H9 (cell line): ENCODE measurements at places on chromosomes 2 and 18. TPM values are rescaled to one million over a fixed set of nuclear protein-coding genes. Genes with fewer than 3 reads are reported as not detected.

The CDH20 gene
- total RNA-seq: not detected in 2 replicates

DNA sequence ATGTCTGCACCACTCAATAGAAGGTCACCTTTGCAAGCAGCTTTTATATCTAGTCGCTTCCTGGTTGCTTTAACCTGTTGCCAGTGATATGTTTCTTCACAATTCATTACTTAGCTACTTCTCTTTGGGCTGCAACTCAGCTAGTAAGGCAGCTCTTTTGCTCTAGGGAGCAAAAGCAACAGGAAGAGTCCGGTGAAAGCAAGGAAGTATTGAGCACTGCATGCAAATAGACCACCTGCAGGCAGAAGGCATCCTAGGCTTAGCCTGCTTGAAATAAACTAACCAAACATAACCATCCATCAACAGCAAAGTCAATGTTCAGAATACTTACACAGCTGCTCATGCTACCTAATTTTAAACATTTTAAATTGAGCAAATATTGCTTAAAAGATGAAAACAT lies 529.2 kb upstream of the LINC00305 start:
- peaks cover 5% of the 10 kb centered on the region; the same call in 1 of the 2 replicates for H3K36me3 ChIP-seq
- no peaks in the 10 kb centered on the region for H3K27me3 ChIP-seq
- peak; percentile 35 for DNase-seq
- no peaks in the 10 kb centered on the region; the same call in 1 of the 2 replicates for H3K4me1 ChIP-seq
- H3K4me3 ChIP-seq: no peak overlapping the region

- no peaks in the 10 kb centered on the region for H3K27me3 ChIP-seq
- H3K4me1 ChIP-seq: peaks cover 4% of the 10 kb centered on the region; the same call in 1 of the 2 replicates
- H3K27ac ChIP-seq: no peak overlapping the region
- H3K4me3 ChIP-seq: no peak overlapping the region
Measured at GRCh38 chr2:231664727-231665126, 43.6 kb upstream of the PTMA start.

DNA sequence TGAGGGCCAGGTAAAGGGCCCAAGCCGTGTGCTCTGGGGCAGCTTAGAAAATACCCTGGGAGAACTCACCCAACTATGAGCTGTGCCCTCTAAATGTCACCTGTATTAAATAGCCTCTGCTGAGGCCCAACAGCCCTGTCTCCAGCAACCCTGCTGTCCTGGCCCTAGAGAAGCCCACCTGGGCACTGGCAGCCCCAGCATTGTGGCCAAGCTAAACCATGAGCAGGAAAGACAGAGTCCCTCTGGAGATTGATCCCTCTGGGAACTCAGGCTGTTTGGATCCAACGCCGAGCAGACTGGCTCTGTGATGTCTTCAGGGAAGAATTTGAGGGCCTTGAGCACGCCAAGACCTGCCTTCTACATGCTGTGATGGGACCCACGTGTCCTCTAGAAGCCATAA lies 126.5 kb downstream of the TTC32 start:
- H3K36me3 ChIP-seq: no peaks in the 10 kb centered on the region
- no peak overlapping the region for H3K4me3 ChIP-seq
- no peak overlapping the region for H3K27ac ChIP-seq
- no peaks in the 10 kb centered on the region for H3K27me3 ChIP-seq
- H3K4me1 ChIP-seq: peaks cover 5% of the 10 kb centered on the region; the same call in 1 of the 2 replicates
- no peak for DNase-seq
